Hematopoietic multipotent progenitor cell treated with erythropoietin and hydrocortisone succinate and interleukin-3 and kit ligand, for 6 days (in vitro differentiated cells): ENCODE measurements at places on chromosomes 2 and 18.

- no peak for DNase-seq
These were observed 3.5 kb downstream of the MAPK4 start for GRCh38 chr18:50563376-50563775.

GRCh38 chr2:88320076-88320773 is 132.3 kb downstream of the FOXI3 start:
- DNase-seq: no peak

GRCh38 chr2:65437392-65438135 is 5.2 kb upstream of the SPRED2 start:
- DNase-seq: no peak

DNA sequence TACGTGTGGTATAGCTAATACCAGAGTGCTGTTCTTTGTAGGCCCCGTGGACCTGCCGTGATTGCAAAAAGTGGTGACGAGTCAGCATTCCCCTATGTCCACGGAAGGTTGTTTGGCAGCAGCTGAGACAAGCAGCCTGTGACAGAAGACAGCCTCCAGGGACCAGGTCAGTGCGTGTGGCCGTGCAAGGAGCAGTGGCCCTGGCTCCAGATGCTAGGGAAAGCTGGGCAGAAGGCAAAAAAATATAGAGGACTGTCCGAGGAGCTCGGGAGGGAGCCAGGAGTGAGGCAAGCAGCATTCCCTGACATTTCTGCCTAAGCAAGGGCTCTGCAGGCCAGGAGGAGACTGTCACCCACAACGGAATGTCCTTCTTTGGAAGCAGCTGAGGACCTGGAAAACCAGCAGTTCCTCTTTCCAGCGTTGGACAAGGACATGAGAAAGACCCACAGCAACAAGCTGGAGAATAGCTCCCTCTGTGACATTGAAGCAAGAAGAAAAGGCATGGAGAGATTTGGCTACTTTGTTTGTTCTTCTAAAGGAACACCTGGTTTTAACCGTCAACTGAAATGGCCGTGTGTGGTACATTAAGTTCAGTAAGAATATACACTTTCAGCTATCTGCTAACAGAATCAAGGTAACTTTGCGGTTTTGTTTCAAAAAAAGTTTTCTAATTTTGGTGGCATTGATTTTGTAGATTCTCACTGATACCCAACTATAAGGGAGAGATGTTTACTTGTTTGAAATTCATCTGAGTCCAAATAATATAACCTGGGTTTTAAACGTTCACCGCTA is 58.3 kb downstream of the NPAS2 start:
- DNase-seq: no peak

- no peak for DNase-seq
These were observed 415.3 kb upstream of the VWC2L start for GRCh38 chr2:213995400-213996105.

DNA sequence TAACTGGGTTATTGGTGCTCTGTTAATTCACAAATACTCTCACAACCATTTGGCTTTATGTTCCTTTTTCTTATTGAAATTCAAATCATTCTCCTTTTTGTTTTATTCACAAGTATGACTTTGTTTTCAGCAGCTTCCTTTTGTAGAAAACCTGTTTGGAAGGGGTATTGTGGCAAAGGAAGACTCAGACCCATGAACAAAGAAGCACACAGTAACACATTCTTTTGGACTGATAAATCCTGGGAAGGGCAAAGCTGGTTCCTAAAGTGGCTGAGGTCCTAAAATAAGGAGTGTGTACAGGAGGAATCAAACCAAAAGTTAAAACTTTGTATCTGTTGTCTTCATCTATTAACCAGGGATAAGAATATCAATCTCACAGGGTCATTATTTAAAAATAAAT is 374.7 kb upstream of the FIGN start:
- DNase-seq: no peak

- no peak for DNase-seq
These were observed 35.0 kb upstream of the IL1R2 start for GRCh38 chr2:101956465-101957438.

GRCh38 chr2:148238561-148238960 is 217.7 kb downstream of the MBD5 start:
- no peak for DNase-seq

DNA sequence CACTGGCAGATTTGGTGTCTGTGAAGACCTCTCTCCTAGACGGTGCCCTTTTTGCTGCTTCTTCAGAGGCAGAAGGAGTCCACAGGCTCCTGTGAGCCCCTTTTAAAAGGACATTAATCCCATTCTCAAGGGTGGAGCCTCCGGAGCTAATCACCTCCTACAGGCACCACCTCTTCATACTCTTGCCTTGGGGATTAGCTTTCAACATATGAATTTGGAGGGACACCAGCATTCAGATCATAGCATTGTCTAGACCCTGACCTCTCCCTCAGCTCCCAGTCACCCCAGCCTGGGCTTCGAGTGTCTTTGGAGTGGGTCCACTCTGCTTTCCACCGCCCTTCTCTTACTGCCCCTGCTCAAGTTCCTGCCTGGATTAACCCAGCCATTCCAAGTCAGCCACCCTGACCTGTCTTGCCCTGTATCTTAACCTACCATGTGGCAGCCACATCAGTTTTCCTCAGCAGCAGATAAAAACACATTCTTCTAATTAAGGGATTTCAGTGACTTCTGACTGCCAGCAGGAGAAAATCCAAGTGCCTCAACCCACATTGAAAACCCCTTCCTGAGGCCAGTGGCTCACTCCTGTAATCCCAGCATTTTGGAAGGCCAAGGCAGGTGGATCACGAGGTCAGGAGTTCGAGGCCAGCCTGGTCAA is 6.1 kb upstream of the NCL start:
- no peak for DNase-seq

GRCh38 chr18:36717422-36718110 is 111.2 kb downstream of the TPGS2 start:
- no peak for DNase-seq

GRCh38 chr2:19120181-19120580 is 238.2 kb downstream of the OSR1 start:
- DNase-seq: no peak

GRCh38 chr2:3387011-3387410 is 7.5 kb downstream of the TRAPPC12 start:
- no peak for DNase-seq

GRCh38 chr2:195543902-195544894 is 112.8 kb upstream of the SLC39A10 start:
- DNase-seq: peak; percentile 19

- DNase-seq: no peak
These were observed 649.1 kb downstream of the NYAP2 start for GRCh38 chr2:226048611-226049010.

DNA sequence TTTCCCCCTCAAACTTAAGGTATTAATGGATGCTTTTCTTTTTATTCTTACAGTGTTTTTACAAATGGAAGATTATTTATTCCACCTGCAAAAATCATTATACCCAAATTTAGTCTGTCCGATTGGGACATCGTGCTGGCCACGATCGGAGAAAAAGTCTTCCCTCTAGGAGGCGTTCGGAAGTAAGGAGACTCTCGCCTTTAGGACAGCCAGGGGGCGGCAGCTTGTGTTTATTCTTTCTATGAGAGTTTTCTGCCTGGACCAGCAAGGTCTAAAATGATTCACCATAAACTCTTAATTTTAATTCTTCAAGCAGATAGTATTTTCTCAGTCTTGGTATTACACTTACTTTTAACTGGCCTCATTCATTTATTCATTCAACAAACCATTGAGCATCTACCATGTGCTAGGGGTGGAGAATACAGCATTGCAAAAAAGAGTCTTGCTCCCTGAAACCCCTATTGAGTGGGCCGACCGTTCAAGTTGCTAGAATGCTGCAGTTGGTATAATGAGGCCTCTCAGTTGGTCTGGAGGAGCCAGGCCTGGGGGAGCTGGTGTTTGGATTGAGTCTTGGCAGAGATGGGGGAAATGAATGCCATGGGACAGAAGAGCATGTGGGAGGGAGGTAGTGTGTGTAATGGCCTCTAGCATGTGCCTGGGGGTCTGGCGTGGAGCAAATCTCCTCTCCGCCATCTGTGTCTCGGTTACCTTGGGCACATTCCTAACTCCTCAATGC is 38.7 kb downstream of the DCDC2C start:
- no peak for DNase-seq

DNA sequence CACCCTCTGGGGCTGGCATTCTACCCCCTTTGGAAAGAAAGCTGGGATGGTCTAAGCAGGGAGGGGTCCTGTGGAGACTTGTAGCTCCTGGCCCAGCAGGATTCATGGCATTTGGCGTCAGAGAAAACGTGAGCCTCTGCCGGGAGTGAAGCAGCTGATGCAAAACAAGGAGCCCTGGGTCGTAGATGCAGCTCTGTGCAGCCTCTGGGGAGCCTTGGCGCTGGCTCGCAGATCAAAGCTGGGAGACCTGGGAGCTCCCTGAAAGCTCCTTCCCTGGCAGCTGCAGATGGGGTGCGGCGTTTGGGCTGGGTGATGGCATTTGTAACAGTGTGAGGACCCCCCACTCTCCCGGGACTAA is 148.3 kb downstream of the KLHL29 start:
- no peak for DNase-seq

DNA sequence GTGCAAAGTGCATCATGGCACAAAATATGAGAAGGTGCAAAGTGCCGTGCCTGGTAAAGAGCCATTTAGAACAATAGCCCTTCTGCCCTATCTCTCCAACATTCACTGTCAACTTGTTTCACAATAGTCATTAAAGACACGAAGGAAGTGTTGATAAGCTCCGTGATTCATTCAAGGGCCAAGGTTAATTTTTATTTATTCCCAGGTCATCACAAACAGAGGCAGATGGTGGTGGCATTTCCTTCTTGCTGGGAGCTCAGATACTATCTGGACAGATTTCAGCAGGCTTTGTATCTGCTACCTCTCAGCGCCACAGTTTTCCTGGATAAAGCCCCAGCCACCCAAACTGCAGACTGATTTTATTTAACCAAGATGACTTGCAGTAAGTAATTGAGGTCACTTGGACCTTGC is 309.3 kb downstream of the ZNF521 start:
- DNase-seq: peak; percentile 6

DNA sequence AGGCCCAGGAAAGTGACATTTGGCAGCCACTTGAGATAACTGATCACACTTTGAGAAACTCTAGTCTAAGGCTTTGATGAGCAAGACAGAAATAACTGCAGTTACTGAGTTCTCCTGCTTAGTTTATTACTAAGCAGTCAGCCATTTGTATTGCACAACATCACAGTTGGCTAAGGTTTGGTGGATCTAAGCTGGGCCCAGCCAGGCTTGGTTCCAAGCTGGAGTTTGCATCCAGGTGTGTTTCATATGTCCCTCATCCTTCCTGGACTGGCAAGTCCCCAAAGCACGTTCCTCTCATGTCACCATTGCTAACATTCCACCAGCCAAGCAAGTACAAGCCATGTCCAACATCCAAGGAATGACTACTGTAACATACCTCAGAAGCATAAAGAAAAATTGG is 71.3 kb upstream of the ZNF532 start:
- DNase-seq: no peak

- DNase-seq: no peak
These were observed 65.5 kb downstream of the MRO start for GRCh38 chr18:50754297-50754696.

- peak; percentile 68 for DNase-seq
These were observed 498 bp downstream of the TGOLN2 start for GRCh38 chr2:85327160-85327821.

- no peak for DNase-seq
These were observed 18.4 kb upstream of the TPO start for GRCh38 chr2:1394709-1395408.

- no peak for DNase-seq
These were observed 34.3 kb upstream of the EPHA4 start for GRCh38 chr2:221606424-221606823.

DNA sequence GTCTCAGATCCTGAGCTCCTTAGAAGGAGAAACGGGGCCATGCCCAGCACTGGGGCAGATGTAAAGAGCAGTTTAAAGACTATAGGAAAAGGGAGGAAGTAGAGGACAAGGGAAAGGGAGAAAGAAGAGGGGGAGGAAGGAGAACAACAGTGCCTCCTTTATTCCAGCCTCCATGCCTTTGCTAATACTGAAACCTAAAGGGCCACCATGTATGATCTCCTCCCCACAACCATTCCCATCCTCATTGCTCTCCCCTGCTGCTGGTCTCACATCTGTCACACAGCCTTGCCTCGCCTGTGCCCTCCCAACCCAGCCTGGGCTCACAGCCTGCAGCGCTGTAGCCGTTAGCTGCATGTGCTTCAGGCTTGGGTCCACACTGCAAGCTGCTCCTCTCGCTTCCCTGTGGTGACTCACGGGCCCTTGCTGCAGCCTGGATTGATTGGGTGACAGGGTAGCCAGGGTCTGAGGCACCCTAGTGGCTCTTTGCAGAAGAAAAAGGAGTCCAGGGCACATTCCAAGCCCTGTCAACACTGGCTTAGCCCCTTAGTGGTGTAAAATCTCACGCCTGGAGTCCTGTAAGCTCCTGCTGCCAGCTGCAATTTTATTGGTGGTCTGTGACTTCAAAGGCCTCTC is 281.9 kb downstream of the SRBD1 start:
- no peak for DNase-seq

DNA sequence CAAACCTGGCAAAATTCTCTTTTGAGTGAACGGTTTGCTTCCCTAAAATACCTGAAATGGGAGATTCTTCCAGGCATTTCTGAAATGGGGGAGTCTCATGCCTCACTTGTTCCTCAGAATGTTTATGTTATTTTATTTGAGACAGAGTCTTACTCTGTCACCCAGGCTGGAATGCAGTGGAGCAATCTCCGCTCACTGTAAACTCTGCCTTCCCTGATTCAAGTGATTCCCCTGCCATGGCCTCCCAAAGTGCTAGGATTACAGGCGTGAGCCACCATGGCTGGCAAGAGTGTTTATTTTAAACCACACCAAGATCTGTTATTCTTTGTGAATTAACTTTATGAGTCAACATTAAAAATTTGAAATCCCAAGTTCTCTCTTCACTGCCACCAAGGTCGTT is 6.4 kb upstream of the FHL2 start:
- DNase-seq: no peak

DNA sequence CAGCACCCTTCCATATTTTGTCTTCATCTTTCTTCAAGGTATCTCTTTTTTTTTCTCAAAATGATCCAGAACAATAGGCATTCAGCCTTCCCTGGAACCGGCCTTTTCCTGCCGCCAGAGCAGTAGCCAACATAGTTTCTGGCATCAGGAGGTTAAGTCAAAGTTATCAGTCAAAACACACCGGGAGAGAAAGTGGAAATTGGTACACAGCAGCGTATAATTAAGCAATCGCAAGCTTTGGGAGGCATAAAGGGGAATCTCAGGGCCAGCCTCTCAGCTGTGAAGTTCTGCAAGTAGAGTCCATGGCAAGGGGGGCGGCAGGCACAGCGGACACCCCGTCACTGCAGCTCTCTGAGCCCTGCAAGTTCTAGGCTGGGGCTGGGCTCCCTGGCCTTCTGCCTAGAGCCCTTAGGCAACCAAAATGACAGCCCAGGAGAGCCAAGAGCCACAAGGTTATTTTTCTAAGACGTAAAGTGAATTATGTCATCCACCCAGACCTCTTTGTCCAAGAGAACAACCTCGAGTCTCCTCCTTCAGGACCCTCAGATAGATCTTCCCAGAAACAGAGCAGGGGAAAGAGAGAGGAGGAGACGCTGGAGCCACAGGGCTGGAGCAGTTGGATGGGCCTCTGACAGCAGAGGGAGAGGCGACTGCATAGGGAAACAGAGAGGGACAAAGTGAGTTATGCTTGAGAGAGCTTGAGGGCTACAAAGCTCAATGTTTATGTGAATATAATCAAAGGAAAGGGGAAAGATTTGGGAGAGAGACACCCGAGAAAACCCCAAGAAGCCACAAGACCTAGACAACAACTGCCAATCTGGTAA is 114.7 kb downstream of the BCL2L11 start:
- DNase-seq: no peak
